Nephron progenitor cell (in vitro differentiated cells): ENCODE measurements at places on chromosomes 13 and 19.
A peak's percentile ranks its signal among the peaks of the same experiment; 100 is the strongest.

DNA sequence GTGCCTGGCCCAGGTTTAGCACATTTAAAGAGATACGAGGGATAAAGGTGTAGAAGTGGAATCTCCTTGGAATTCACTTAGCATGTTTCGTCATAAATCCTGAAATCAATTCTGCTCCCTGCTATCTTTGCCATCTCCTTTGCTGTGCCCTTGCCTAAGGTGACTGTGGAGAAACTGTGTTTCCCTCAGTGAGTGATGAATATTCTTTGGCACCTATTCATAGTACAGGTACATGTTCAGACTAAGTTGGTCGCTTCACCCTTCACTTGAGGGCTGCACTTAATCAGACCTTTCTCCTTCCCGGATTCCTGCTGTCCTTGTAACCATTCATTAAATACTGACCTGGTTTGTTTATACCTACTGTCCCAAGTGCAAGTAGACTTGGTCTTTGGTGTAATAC, 17.8 kb downstream of the PCCA start:
- DNase-seq, result no peak

- no peak for DNase-seq
Measured at GRCh38 chr13:41058295-41059070, 2.8 kb upstream of the WBP4 start.

DNA sequence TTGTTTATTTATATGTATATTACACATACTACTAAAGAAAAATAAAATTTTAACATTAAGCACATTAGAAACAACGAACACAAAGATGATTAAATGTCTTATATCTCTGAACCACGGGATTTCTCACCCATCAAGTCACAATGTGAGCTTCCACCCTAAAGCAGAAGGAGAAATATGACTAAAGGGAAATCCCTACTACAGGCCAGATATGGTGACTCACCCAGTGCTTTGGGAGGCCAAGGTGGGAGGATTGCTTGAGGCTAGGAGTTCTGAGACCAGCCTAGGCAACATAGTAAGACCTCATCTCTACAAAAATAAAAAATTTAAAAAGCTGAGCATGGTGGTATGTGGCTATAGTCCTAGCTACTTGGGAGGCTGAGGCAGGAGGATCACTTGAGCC, 24.6 kb downstream of the DCT start:
- DNase-seq, result no peak

- no peak for DNase-seq
Measured at GRCh38 chr13:95902741-95903140, 150.5 kb downstream of the UGGT2 start.

DNA sequence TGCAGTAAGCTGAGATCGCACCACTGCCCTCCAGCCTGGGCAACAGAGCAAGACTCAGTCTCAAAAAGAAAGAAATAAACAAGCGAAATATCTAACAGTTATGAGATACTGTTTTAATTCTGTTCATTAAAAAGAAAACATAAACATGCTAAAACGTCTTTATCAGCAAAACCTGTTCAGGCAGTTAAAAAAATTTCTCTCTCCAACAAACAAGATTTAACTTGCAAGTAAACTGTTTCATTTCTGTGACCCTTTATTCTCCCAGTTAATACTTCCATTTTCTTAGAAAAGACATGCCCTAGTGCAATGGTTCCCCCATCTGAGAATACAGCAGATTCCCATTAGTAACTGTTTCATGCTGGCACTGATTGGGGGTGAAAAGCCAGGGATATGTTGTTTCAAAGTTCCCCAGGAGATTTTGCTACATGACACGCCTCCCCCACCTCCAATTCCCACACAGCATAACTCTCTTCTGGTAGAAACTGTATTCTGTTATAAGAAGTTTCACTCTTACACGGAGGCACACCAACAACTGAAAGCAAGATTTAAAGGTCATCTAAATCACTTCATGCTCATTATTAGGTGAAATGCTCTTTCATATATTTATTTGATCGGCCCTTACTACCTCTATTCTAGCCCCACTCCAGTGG, 24.4 kb downstream of the ELF1 start:
- no peak for DNase-seq

- DNase-seq, result no peak
Measured at GRCh38 chr13:38624822-38625221, 62.1 kb upstream of the FREM2 start.

- peak; percentile 17 for DNase-seq
Measured at GRCh38 chr19:55083004-55083850, 7.6 kb downstream of the EPS8L1 start.

DNA sequence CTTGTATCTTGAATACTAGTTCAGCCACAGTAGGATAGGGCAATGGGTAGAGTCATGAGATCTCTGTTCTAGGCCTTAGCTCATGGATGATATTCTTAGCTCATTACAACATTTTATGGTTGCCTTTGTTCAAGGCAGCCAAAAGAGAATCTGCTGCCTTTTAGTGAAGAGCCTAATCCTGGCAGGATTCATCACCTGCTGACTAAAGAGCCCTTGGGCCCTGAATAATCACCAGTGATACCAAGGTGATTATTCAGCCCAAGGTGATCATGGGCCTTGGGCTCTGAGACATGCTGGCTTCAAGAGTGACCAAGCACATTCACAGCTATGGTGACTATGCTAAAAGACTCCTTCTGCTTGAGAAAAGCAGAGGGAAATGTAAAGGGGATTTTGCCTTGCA, 143.3 kb upstream of the MYO16 start:
- no peak for DNase-seq

GRCh38 chr19:1245494-1246264, 2.7 kb upstream of the MIDN start:
- peak; percentile 60 for DNase-seq

GRCh38 chr13:26697069-26697955, 63.3 kb downstream of the GPR12 start:
- DNase-seq, result no peak
